ENCODE measurements at places on chromosomes 2 and 18.
A peak's percentile ranks its signal among the peaks of the same experiment; 100 is the strongest.

GRCh38 chr18:3319399-3319798 lies 57.5 kb downstream of the MYL12B start:
- DNase-seq = no peak

DNA sequence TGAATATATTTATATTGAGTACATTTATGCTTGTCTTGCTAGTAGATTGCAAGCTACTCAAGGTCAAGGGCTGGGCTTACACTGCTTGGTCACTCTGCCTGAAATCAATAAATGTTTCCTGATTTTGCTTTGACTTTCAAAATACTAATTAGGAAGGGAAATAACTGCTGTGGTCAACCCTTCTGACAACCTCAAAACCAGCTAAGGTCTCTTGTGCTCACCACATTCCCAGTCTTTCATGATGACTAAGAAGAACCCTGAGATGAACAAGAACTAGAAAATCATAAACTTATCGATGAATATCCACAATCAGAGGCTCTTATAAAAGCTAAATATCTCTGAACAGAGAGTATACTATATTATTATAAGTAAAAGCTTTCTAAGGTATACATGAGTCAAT lies 33.3 kb downstream of the ABCB11 start:
- peak; percentile 62 for DNase-seq

- no peak for DNase-seq
These were observed 19.5 kb upstream of the ZDBF2 start for GRCh38 chr2:206255003-206255402.

DNA sequence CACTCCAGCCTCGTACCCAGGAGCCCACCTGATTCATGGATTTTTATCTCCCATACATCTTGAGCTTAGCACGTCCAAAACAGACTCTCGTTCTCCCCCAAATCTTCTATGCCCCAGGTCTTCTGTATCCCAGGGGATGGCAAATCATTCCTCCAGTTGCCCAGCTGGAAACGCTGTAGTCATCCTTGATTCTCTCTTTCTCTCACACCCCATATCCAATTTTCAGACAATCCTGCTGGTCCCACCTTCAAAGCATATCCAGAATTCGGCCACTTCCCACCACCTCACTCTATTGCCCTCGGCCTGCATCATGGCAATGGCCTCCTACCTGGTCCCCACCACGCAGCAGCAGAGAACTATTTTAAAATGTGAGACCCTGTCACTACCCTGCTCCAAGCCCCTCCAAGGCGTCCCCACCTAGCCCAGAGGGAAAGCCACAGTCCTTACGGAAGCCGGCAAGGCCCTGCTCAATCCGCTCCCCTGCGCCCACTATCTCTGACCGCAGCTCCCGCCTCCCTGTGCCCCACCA lies 1.4 kb upstream of the GRHL1 start:
- DNase-seq = no peak

DNA sequence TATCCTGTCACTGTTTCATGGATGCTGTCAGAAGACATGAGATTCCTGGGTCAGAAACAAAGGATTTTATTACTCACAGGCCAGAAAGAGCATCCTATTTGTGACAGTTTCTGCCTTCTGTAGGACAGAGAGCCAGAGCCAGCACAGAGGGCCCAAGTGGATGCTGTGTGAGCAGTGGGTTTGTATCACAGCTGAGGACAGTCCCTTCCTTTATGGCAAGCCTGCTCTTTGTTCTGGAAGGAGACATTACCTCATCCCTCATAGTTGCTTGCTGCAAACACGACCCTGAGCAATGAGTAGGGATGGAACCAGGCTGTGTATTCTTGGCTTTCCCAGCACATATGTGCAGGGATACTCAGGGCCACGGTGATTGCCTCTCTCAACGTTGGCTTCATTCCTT lies 41.6 kb downstream of the ARHGEF4 start:
- DNase-seq = no peak

DNA sequence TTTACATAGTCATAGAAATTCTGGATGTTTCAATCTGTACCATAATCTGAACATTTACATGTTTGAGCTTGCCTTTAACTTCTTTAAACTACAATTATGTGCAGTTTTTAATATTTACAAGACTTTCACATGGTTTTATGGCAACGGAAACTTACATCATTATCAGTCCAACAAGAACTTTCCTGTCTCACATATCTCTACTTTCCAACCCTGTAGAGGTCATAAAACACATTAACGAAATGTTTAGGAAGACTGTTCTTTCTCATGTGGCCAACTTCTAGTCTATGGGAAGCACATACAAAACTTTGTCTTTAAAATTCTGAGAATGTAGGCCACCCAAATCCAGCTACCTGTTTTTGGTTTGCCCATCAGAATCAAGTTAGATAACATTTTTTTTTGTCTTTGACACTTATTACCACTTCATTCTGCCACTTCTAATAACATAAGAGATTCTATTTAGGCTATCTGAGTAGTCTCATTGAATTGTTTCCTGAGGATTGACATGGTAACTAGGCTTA lies 693.2 kb downstream of the KCNJ3 start:
- DNase-seq = no peak

- DNase-seq = no peak
These were observed 32.8 kb downstream of the FMNL2 start for GRCh38 chr2:152367547-152368390.

DNA sequence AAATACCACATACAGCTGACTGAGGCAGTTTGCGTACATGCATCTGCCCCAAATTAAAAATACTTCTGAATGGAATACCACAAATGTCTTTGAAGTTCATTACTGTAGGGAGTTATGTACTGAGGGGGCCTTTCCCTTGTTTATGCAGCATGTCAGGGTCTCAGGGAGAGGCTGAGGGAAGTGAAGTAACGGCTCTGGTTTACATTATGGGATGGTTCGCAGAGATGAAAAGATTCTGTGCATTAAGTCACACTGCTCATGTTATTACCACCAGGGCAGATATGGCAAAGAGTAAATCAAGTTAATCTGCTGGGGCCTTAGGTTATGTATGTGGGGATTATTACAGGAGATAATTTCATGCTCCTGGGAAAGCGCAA lies 385.9 kb upstream of the RND3 start:
- DNase-seq = no peak

DNA sequence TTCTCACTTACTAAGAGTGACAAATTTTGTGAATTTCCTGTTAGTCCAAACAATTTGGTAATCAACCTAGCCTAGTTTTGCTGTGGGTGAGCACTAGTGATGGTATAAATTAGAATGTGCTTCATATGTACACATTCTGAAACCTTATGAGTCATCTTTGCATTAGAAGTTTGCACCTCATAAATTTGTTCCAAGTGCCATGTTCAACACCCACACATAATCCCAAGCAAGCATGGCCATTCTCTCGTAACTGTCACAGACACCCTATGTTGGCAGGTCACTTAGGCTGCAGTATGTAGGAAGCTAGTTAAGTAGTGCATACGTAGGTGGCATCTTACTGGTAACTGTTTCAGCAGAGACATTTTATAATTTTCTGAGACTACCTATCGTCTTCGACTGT lies 46.9 kb downstream of the NAB1 start:
- DNase-seq = no peak

DNA sequence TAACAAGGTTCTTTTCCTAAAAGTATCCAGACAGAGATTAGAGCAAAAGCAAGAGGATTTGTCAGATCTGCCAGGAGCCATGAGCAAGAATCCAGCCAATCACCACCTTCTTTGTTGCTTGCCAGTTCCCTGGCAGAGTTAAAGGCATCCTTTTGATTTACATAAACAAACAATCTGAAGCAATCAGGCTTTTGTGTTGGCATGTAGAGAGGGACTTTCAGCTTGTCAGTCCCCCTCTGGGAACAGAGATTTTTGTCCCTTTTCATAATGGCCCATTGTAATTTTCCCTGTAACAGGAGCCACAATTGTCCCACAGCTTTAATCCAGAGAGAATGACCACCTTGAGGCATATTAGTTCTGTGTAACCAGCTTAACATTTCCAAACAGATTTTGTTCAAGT lies at the start of gene ERMN:
Gene ERMN, minus strand, starts transcription at position 39 of the 400 bp plus-strand sequence. CDS start 182 bp downstream, outside the sequence.
- no peak for DNase-seq

DNA sequence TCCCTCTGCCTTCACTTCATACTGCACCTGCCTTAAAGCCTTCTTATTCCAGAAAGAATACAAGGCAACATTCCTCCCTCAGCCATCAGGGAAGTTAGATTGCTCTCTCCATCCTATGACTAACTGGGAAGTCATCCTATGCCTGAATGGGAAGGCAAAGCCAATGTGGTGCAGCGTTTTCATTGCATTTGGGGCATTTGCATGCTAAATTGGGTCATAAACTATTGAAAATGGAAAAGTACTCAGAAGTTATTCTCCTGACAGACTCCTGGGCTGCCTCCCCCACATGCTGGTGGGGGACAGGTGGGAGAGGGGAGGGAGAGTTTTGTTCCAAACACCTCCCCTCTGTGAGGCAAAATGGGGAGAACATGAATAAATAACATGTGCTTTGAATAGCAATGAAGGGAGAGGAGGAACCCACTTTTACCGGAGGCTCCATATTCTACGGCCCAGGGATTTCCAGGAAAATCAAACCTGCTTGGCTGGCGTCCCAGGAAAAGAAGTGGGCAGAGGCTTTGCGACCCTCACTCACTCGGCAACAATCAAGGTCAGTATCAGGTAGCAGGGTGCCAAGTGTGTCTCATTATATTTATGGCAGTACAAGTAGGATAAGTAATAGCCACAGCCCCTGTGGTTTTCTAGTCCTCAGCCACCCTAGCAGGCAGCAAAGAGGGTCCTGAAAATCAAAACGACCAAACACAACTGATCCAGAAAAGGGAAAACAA lies 84.1 kb downstream of the BOD1L2 start:
- DNase-seq = no peak
